NCI-H1105 treated with DMSO at 0.1 percent for 48 hours (cell line): ENCODE measurements at places on chromosomes 1 and 21.
A peak's percentile ranks its signal among the peaks of the same experiment; 100 is the strongest.

- DNase-seq, result no peak
These were observed 70.3 kb downstream of the GALNT2 start for GRCh38 chr1:230137337-230137815.

GRCh38 chr1:107593501-107594209 is 371.3 kb downstream of the VAV3 start:
- no peak for DNase-seq

DNA sequence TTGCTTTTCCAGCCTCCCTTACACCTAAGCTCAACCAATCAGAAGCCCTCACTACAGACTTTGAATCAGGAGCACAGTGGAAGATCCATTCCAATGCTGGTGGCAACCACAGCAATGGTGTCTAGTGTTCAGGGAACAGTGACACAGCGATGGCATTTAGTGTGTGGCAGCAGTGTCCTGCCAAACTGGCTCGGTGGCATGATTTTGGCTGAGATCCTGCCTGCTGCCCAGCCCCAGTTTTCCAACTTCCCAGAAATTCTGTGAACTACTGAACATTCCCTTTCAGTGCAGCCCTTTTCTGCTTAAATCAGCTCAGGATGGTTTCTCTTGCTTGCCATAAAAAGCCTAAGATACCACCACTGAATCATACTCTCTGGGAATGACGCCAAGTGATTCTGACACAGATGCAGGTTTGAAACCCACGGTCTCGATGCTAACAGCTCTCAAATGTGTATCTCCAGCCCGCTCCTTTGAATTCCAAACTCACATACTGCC is 8.8 kb downstream of the ASAP3 start:
- DNase-seq, result no peak

DNA sequence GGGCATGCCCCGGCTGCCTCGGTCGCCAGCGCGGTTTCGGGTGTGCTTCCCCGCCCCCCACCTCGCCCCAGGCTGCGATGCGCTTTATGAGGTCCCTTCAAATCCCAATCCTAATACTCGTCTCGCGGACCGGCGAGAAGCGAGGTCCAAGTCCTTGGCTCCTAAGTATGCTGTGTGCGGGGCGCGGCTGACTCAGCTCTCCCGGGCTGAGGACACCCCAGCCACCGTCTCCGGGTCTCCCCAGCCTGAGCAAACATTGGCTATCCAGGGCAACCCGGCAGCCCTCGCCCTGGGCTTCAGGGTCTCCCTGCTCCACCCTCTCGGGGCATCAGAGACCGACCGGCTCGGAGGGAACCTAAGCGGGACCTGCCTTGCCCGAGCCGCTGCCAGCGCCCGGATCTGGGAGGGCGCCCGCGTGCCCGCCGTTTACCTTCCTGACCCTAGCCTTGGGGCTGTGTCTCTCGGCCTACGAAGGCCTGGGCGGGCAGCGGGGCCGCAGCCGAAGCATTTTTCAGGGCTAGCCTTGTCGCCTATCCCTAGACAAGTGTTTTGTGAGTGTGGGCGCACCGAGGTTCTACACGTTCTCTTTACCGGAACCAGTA is 1.2 kb downstream of the ITPKB start:
- DNase-seq, result no peak

DNA sequence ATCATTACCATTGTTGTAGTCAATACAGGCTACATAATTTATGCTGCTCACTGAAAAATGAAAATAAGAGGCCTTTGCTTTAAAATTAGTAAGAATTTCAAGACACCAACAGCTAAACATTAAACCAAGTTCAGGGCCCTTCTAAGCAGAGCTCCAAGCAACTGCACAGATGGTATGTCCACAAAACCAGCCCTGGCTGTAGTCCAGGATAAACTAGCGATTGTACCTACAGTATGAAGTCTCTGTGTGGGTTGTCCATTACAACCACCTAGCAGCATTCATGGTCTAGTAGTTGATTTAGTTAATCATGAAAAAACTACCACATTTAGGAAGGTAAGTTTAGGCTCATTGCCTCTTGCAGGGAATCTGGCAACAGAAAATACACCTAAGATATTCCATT is 35.3 kb downstream of the CLCA4 start:
- DNase-seq, result no peak

- no peak for DNase-seq
These were observed 102.8 kb upstream of the COL11A1 start for GRCh38 chr1:103211073-103211472.

GRCh38 chr1:70353601-70354331 is 756 bp downstream of the ANKRD13C start:
- peak; percentile 22 for DNase-seq

- no peak for DNase-seq
These were observed 12.5 kb upstream of the PIGC start for GRCh38 chr1:172456344-172456769.

DNA sequence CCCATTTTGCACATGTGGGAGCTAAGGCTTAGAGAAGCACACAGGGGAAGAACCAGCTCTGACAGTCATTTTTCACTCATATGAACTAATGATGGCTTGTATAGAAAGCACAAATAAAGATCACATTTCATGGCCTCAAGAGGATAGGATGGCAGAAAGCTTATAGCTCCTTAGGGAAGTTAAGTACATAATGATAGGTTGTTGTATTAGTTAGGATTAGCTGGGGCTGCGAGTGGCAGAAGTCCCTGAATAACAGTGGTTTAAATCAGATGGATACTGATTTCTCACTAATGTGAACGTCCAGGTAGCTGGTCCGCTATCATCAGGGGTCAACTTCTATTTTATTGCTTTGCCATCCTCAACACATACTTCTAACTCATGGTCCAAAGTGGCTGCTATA is 284.0 kb downstream of the RPS6KC1 start:
- peak; percentile 93 for DNase-seq
